ENCODE measurements at places on chromosomes 1 and 21. TPM values are rescaled to one million over a fixed set of nuclear protein-coding genes. Genes with fewer than 3 reads are reported as not detected.

The KRTAP21-2 gene
- total RNA-seq, result not detected

The TIE1 gene
- total RNA-seq, result not detected

The WDR64 gene
- 0.66 TPM for total RNA-seq

The WLS gene
- total RNA-seq, result 12.2 TPM
